ENCODE measurements at places on chromosomes 1 and 21.

- no peak for DNase-seq
These were observed 506 bp downstream of the MYOM3 start for GRCh38 chr1:24111262-24111995.

DNA sequence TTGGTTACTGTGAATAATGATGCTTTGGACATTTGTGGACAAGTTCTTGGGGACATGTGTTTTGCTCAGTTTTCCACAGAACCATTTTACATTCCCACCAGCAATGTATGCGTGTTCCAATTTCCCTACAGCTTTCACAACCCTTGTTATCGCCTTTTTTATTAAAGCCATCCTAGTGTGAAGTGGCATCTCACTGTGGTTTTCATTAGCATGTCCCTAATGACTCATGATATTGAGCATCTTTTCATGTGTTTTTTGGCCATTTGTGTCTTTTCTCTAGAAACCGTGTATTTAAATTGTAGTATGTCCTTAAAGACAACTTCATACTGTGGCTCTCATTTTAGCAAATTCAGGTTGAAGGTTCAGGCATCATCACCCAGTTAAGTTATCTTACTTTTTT is 132.1 kb downstream of the TGFBR3 start:
- no peak for DNase-seq

DNA sequence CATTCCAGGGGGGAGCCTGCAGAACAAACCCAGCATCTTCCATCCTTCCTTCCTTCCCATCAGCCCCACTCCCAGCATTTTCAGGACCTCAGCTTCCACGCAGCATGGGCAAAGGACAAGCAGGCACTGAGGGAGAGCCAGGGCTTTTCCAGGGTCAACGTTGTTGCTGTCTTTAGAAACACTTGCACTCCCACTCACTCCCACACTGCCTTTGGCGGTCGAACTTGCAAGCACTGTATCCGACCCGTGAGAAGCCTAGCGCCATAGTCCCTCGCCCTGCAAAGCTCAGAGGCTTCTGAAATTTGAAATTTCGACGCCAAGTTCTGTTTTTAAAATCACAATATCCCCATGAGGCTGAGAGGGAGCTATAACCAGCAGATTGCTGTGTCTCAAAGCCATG is 47.4 kb downstream of the KCNAB2 start:
- DNase-seq, result no peak

- DNase-seq, result no peak
These were observed 90.1 kb downstream of the PGBD5 start for GRCh38 chr1:230335861-230336522.

DNA sequence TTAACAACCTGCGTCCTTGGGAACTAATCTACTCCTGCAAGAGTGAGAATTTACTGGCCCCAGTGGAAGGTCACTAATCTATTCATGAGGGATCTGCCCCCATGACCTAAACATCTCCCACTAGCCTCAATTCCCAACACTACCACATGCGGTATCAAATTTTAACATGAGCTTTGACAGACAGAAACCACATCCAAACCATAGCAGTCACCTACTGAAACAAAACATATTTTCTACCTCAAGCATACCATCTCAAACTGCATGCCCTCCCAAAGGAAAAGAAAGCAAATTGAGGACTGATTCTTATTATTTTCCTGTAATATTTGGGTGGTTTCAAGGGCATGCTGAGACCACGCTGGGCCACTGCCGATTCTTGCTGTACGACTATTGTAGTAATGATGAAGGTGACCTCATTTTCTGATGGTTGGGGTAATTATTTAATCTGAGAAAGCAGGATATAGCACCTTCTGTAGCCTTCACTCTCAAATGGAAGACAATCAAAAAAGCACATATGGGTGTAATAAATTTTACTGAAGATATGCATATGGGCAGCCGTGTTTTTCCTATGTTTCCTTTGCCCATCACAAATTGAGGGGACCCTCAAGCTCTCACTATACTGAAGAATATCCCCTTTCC is 13.2 kb upstream of the GBP5 start:
- no peak for DNase-seq

GRCh38 chr1:175211656-175212055 is 19.1 kb upstream of the KIAA0040 start:
- no peak for DNase-seq

DNA sequence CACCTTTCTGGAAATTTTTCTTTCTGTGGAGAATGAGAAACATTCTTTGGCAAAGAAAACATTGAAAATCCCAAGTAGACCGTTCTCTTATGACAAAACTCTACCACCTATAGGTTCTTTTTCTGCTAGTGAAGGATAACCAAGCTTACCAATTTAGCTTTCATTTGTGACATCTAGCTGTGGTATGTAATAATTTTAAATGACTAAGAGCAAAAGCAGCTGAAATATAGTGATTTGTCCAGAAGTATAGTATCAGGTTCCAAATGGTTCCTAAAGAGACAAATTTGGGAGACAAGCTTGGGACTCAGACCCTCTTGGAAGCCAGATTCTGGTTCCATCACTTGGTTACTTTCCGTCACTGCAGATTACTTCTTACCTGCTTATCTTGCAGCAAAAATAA is 24.4 kb downstream of the FUBP1 start:
- no peak for DNase-seq

GRCh38 chr1:230702934-230703678 is 10.8 kb downstream of the AGT start:
- DNase-seq, result peak; percentile 79

DNA sequence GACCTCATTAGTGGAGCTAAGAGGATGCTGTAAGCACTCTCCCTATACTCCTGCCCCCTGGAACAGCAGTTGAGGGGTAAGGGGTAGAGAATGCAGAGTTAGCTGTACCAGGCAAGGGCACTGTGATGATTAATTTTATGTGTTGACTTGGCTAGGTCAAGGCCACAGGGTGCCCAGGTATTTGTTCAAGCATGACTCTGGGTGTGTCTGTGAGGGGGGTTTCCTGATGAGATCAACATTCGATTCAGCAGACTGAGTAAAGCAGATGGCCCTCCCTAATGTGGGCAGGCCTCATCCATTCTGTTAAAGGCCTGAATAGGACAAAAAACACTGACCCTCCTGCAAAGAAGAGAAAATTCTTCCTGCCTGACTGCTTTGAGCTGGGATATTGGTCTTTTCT is 110.8 kb downstream of the KCND3 start:
- no peak for DNase-seq

DNA sequence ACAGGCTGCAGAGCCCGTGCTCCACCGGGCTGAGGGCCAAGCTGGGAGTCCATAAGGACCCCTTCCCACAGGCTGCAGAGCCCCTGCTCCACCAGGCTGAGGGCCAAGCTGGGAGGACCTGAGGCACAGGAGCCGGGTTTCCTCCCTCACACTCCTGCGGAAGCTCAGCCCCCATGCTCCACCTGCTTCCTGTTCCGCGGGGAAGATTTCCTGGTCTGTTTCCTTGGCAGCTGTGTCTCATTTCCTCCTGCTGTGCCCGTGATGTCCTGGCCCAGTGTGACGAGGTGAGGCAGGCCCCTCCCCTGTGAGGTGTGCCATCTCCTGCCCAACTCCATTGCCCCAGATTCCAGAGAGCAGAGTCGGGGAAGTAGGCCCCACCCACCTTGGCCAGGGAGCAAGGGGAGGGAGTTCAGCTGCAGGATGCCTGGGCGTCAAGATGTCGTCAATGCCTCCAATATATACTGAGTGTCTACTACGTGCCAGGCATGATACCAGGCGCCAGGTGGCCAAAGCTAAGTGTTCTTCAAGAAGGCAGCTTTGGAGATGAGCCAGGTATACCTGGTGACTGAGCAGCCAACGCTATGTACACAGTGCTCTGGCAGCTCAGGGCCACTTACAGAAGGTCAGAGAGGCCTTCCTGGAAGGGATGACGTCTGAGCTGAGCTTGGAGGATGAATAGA is 58.8 kb downstream of the NAV1 start:
- DNase-seq, result peak; percentile 80

- no peak for DNase-seq
These were observed 96.8 kb upstream of the TMEM51 start for GRCh38 chr1:15056515-15057285.

- peak; percentile 33 for DNase-seq
These were observed at the start of gene BATF3 for GRCh38 chr1:212699625-212700222. BATF3 (minus strand) TSS chr1:212699840; CDS start chr1:212699762, 78 bp downstream.

All from HT-29 (cell line).